ENCODE measurements at places on chromosomes 1 and 21.

DNA sequence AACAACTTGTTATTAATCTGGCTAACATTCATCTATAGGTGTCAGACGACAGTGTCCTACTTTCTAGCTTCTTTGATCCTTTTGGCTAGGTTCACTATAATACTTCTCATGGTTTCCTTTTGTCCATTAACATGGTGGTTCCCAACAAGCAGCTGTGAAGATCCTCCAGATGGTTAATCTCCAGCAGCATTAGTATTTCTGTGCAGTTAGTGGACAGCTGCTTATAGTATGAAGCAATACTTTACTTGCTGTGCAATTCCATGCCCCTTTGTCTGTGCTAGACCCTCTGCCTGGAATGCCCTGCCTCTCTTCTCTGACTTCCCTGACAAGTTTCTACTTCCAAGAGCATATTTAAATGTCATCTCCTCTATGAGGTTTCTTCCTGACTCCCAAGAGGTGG lies 41.7 kb upstream of the ARHGAP29 start:
- no peak for DNase-seq

- no peak for DNase-seq
Observed at GRCh38 chr1:20165522-20165951, 20.4 kb upstream of the UBXN10 start.

- no peak for DNase-seq
Observed at GRCh38 chr1:231643071-231643934, 16.7 kb downstream of the DISC1 start.

- DNase-seq = no peak
Observed at GRCh38 chr1:183569801-183570200, 20.5 kb downstream of the NCF2 start.

DNA sequence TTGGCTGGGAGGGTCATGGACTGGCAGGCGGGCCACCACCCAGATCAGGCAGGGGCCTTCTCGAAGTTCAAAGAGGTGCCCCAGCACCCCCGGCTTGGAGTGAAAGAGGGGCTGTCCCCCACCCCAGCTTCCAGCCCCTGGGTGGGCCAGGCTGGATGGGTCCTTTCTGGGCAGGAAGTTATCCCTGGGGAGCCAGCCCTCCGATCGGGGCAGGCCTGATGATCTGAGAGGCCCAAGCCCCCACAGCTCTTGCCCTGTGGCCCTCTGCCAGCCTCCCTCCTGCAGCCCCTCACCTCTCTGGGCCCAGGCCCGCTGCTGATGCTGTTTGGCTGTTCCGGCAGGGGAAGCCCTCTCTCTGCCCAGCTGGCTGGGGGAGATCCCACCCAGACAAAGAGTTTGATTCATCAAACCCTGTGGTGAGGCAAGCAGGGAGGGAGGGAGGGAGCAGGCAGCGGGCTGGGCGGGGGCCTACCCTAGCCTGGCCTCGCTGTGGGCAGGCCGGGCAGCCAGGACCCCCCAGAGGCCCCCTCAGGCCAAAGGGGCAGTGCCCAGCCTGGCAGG lies 2.5 kb downstream of the ARHGEF19 start:
- DNase-seq = no peak

- DNase-seq = no peak
Observed at GRCh38 chr1:116850436-116850835, 59.3 kb upstream of the PTGFRN start.

DNA sequence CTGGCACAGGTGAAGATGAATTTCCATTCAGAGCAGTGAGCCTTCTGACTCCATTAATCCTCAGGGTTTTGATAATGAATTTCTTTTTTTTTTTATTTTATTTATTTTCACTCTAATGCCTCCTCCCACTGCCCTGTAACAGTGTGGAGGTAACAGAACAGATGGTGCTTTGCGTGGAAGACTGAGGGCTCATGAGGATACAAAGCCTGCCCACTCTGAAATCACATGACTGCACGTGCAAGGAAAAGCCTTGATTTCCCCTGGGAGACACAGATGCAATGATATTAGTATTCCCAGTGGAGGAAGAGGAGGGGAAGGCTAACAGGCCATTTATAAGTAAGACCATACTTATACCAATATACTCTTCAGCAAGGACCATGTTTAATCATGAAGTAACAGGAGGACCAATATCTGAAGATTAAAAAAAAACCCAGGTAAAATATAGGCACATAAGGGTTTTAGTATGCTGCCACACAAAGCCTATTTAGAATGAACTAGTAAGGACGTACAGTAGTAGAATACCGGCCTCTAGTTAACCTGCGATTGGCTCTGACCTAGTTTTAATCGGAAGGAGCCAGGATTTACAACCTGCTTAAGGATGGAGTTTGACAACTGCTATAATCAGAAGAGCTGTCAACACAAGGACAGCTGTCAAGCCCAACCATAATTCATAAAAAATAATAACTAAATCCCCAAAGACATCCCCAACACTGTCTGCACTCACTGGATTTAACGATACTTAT lies 69.6 kb downstream of the LHX4 start:
- no peak for DNase-seq

- peak; percentile 89 for DNase-seq
Observed at GRCh38 chr1:41919764-41920397, 1.2 kb upstream of the HIVEP3 start.

- no peak for DNase-seq
Observed at GRCh38 chr1:43952731-43953346, 6.1 kb downstream of the IPO13 start.

- DNase-seq = no peak
Observed at GRCh38 chr1:35449334-35450008, 107.7 kb downstream of the KIAA0319L start.

DNA sequence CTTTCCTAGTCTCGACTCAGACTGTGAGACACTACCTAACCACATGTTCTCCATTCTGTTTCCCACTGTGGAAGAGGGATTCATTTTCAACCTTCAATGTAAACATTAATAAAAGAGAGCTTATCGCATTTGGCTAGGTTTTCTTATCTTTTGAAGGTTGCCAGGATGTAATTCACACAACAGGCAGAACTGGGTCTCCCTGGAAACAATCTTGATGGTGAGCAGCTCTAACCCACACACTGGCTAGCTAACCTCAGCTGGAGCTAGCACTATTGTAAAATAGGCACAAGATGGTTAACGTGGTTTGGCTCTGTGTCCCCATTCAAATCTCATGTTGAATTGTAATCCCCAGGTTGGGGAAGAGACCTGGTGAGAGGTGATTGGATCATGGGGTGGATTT lies 75.1 kb downstream of the ZSCAN20 start:
- DNase-seq = no peak

GRCh38 chr1:46527474-46528296 lies 23.8 kb downstream of the KNCN start:
- DNase-seq = peak; percentile 85

DNA sequence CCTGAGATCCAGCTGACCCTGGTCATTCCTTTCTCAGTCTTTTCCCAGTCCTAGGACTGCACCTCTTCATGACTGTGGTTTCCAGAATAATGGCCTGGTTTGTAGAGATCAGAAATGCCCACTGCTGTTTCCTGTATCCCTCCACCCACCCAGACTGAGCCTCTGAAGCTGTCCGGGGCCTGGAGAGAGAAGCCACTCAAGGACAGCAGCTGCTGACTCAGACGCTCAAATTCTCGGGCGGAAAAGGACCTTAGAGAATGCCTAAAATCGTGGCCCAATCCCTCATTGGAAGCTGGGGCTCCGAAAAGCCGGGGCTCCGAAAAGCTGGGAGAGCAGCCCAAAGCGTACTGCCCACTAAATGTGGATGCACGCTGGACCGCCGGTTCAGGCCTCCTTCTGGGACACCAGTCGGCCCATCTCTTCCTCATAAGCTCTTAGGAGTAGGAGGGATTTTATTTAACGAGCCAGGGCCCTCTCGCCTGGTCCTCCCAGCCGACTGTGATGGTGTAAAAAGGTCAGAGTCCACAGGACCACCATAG lies 7.8 kb upstream of the GPR61 start:
- DNase-seq = no peak

DNA sequence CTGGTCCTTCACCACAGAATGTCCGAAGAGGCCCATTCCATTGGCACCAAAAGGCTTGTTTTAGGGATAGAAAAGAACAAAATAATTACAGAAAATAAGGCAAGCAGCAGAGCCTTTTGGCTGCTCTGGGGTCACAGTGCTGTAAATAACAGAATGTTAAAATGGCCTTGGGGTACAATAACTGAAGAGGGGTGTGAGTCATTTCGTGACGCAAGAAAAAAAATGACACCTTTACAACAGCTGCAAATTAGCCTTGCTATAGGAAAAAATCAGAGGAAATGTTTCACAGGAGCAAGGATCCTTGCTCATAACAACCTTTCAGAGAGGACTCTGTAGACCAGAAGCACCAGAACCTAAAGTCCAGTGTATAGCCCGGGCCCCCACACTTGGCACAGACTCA lies 483.4 kb downstream of the OMA1 start:
- no peak for DNase-seq

DNA sequence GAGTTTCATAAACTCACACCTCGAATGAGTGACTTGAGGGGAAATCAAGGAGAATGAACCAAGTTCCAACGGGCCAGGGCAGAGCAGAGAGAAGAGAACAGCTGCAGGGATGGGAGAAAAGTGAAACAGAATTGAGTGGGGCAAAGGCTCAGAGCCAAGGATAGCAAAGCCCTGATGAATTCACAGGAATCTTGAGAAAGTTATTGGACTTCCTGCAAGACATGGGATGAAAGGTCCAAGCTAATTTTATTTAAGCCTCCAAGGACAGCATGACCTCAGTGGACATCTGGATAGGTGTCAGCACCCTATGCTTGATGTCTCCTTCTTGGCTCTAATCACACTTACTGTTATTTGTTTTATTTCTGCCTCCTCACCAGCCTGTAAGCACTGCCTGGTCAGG lies 43.0 kb upstream of the RAVER2 start:
- DNase-seq = no peak

- no peak for DNase-seq
Observed at GRCh38 chr1:174051956-174052355, 29.8 kb upstream of the RC3H1 start.

DNA sequence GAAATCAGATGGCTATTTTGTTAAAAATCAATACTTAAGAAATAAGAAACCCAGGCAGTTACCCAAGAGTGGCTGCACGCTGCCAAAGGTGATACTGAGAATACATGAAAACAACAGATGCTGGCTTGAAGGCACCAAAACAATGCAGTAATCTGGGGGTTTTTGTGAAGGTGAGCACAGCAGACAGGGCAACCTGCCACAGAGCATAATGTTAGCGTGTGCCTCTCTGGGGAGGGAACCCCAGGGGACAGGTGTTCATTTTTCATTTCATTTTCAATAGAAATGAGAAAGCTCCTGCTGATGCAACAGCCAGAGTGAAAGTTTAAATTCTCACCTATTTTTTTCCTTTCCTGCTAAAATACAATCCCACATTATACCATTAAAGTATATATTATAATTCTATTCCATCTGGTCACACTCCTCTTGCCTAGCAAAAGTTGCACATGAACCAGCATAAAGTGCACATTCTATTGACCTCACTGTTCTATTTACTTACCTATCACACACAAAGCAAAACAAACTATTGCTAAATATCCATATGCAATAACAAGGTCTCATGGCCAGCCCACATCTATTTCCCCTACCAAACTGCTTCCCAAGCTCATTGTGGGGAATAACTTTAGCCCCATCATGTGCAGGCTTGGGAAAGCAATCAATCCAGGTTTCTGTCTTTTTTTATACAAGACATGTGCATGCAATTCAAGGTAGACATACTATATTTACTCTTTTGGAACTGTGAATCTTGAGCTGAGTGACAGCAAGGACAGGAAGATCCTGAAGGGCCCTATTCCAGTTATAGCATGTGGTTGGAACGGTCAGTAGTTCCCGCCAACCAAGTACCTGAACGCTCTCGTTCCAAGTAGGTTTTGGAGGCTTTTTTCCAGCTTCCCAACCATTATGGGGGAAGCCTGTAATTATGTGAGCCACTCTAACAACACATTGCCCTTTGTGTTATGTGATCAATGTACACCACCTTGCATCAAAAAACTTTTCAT lies 173.6 kb downstream of the RERE start:
- DNase-seq = no peak

DNA sequence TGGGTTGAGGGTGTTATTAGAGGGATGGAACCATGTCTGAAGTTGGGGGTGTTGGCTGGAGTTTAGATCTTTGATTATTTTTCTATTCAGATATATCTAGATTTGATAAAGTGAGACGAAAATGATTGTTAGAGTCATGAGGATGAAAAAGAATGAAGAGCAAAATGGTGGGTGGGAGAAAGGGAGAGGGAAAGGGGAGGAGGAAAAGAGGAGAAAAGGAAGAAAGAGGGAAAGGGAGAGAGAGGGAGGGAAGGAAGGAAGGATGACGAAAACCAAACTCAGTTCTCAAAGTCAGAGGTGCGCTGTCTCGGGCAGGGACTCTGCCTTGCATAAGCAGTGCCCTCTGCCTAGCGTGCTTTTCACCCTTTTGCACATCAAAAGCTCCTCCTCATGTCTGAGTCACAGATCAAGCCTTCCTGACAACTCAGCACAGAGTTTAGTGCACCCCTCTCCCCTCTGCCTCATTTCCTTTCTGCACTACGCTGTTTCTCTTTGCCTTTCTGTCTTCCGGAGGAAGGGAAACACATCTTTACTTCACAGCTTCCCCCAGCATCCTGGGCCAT lies 225.8 kb upstream of the PROX1 start:
- peak; percentile 57 for DNase-seq

DNA sequence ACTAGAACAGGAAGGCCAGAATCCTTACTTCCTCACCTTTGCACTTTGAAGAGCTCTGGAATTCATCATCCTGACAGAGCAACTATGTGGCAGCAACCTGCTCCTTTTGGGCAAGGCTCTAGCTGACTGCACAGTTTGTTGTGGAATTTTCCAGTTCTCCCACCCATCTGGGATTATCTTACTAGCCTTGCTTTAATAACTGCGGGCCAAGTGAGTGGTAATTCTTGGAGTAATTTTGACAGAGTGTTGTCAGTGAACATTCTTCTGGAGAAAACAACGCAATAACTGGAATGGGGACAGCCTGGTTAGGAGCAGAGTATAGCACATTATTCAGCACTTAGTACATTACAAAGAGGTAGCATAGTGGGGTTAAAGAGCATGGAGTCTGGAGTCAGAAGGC lies 75.3 kb downstream of the NTMT2 start:
- DNase-seq = no peak

GRCh38 chr1:201275253-201275666 lies 8.0 kb upstream of the PKP1 start:
- no peak for DNase-seq

DNA sequence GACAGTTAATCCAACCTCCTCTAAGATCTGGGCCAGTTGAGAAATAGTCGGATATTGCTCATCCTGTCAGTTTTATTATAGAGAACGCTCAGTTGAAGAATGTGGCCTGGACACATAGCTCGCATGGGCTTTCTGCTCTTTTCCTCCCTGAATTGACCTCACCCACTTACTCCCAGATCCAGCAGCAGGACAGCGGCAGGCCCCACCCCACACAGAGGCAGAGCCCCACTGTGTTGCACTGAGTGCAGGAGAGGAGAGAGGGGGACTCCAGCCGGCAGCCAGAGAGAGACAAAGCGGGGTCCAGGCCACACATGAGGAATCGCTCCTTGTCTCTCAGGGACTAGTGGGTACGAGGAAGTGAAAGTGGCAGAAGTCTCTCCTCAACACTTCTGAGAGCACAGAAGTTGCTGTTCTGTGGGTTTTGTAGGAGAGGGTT lies 78.6 kb downstream of the LAMC1 start:
- DNase-seq = no peak

GRCh38 chr1:48750109-48750508 lies 26.6 kb downstream of the BEND5 start:
- DNase-seq = no peak

GRCh38 chr1:226793620-226794276 lies 54.7 kb upstream of the ITPKB start:
- no peak for DNase-seq

GRCh38 chr1:201216395-201217085 lies 25.9 kb downstream of the IGFN1 start:
- DNase-seq = no peak

Measured in activated T-cell treated with anti-CD3 and anti-CD28 coated beads, Interleukin-2, amount 50 U/mL, for 72 hours (primary cell).